ENCODE measurements at places on chromosomes 2 and 18. TPM values are rescaled to one million over a fixed set of nuclear protein-coding genes. Genes with fewer than 3 reads are reported as not detected.

- no peak for DNase-seq
These were observed 87.8 kb downstream of the LRATD1 start for GRCh38 chr2:14720319-14720718.

DNA sequence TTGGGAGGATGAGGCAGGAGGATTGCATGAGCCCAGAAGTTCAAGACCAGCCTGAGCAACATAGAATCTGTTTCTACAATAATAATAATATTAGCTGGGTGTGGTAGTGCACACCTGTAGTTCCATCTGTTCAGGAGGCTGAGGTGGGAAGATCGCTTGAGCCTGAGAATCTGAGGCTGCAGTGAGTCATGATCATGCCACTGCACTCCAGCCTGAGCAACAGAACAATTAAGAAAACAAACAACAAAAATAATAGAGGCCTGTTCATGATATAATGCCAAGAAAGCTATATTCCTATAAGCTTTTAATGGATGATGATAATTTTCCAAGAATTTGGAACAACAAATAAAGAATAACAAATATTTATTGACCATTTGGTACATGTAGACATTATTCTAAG, 6.9 kb upstream of the CCBE1 start:
- DNase-seq = peak; percentile 82

IL36A gene
- not detected for total RNA-seq

- no peak for DNase-seq
These were observed 49.9 kb upstream of the RTN4 start for GRCh38 chr2:55099878-55100820.

TBR1 gene
- not detected for total RNA-seq
